ENCODE measurements at places on chromosomes 3 and 15.

DNA sequence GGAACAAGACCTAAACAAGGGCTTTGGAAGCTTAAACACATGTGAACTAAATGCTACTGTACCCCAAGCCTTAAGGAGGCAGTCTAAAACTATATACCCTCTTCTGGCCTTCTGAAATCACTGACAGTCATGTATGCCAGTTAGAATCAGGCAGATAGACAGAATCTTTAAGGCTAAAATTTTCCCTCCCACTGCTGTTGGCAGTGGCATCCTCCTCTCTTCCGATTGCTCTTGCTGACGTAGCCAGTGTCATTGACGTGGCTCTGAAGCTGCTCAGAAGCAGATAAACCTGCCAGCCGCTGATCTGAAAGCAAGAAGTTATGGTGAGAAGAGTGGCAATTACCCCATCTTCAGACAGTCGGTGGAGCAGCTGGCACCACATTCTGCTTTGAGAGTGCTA is 3.3 kb downstream of the RYR3 start:
- no peak for DNase-seq

DNA sequence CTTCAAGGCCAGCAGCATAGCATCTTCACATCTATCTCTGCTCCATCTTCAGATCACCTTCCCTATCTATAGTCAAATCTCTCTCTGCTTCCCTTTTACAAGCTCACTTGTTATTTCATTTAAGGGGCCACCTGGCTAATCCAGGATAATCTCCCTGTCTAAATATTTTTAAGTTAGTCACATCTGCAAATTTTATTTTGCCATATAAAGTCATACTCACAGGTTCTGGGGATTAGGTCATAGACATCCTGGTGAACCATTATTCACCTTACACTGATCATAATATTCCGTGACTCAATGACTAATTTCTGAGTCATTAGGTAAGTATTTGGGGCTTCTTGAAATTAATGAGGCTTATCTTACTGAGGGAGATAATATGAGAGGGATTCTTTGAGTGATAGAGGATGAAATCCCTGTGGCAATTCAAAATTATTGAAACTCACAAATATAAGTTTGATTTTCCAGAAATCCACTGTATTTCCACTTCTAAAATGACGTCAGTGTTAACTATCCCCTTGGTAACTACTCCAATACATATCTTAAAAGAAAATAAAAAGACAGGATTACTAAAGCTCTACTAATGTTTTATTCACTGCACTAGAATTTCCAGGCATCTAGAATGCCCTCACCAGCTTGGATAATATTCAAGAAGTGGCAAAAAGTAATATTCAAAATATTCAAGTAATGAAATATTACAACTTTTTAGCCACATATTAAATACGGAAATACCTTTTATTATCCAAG is 93.7 kb upstream of the RBMS3 start:
- DNase-seq, result peak; percentile 91

DNA sequence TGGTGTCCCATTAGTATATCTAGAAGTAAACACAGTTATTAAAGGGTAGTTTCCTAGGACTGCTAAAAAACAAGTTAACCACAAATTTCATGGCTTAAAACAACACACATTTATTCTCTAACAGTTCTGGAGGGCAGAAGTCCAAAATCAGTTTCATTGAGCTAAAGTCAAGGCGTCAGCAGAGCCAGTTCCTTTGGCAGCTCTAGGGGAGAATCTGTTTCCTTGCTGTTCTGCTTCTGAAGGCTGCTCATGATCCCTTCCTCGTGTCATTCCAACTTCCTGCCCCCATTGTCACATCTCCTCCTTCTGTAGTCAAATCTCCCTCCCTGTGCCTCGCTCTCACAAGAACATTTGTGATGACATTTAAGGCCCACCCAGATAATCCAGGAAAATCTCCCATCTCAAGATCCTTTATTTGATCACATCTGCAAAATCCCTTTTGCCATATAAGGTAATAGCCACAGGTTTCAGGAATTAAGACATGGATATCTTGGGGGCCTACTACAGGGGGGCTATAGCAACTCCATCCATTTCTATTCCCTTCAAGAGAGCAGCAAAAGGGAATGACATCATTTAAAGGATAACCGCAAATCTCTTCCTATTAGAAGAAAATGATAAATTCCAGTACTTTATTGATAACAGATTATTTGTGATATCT is 50.1 kb downstream of the GPR176 start:
- DNase-seq, result no peak

DNA sequence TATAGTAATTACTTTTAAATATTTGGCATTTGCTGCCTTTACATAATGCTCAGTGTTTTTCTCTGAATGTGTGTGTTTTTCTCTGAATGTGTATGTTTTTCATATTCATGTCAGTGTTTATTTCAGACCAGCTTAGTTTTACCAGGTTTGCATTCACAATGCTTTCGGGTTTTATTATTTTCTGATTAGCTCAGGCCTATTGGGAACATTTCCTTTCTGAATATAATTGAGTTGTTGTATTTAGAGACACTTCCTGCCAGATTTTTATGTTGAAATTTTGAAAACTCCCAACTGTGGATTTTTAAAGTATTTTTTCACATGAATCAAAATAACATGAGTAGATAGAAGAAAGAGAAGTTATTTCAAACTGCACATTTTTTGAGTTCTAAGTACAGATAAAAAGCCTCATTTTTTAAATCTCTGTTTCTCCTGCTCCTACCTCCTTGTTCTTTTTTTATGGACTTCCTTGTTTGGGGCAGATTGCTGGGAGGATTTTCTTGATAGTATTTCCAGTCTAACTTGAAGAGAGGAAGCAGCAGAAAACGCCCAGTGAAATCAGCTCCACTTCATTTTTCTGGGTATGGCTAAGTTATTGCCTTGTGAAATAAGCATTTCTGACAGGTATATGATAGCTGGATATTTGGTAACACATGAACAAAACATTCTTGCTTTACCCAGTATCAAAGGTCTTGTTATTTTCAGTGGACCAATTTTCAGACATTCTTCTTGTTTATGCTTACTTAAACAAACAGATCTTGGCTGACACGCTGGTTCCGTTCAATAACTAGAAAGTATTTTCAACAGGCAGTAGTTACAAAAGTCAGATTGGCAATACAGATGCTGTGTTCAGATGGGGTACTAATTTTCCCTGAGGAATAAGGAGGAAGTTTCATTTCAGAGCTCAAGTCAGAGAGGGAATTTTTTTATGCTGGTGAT is 70.7 kb downstream of the RIOX2 start:
- no peak for DNase-seq

- DNase-seq, result peak; percentile 67
Measured at GRCh38 chr15:80105595-80105994, 46.1 kb downstream of the ZFAND6 start.

DNA sequence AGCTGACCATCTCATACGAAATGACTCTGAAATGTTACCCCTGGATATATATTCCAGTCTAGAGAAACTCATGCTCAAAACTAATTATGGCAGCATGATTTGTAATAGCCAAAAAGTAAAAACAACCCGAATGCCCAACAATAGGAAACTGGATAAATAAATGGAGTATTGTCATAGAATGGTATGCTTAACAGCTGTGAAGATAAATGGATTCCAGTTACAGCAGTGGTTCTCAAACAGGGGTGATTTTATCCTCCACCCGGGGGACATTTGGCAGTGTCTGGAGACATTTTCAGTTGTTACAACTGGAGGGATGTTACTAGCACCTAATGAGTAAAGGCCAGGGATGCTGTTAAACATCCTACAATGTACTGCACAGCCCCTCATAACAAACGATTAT is 52.3 kb upstream of the PIAS1 start:
- DNase-seq, result no peak

- DNase-seq, result no peak
Measured at GRCh38 chr15:66256692-66257091, 3.1 kb upstream of the MEGF11 start.

- no peak for DNase-seq
Measured at GRCh38 chr3:153925841-153926514, 195.2 kb upstream of the ARHGEF26 start.

DNA sequence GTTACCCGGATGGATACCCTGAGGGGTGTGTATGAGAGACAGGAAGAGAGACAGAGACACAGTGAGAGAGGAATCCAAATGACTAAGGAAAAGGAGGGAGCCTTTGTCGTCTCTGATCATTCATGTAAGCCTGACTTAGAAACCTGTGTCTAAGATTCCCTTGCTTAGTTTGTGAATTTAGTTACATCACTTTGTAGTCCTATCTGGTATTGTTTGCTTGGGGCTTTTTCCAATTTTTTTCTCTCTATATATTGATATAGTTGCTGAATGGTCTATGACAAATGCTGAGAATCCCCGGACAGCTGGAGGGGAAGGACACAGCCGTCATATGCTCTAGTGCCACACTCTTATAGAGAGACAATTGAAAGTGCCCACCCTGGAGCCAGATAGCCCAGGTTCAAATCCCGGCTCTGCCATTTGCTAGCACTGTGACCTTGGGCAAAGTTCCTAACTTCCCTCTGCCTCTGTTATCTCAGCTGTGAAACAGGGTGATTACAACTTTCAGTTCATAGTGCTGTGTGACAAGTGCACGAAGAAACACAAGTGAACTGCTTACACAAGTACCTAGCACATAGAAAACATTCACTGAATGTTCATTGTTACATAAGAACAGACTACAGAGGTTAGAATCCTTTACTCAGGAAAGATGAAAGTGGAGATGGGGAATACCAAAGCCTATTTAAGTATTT is 6.0 kb downstream of the SLC24A5 start:
- no peak for DNase-seq

DNA sequence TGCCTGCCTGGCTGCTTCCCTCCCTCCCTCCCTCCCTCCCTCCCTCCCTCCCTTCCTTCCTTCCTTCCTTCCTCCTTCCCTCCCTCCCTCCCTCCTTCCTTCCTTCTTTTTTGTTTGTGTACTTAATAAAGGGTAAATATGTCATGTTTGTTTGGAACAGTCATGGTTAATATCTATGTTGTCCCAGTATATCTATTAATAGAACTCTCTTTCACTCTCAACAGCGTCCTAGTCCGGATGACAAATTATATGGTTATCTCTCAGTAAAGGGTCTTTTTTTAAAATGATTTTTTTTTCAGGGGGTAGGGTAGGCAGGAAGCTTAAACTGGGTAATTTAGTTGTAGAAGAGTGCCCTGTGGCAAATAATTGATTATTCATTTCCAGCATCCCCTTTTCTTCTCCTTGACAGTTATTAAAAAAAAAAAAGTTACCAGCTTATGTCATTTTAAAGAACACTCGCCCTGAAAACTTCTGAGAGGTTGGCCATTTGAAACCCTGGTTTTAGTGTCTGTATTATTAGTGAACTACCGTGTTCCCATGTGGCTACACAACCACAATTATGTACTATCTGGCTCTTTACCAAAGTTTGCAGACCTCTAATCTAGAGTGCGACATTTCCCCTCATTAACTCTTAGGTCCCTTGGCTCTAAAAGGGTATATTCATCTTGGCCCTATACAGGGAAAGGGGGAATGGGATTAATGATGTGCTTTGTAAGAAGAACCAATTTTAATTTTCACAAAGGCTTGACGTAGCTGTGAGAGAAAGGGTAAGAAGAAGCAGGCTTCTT is 13.7 kb downstream of the TAGLN3 start:
- DNase-seq, result no peak

DNA sequence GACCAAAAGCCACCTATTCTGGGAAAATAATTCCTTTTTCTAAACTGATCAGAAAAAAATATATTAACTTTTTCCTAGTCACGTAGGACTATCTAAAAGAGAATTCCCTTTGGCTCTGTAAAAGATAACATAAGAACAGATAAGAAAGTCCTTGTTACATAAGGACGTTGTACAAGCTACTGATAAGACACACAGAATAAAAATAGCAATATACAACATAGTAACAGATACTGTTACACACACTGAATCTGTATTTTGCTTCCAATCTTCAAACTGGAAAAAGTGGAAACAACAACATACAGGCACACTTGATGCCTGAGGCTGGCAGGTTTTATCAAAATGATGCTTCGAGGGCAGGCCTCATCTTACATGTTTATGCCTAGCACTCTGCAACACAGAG is 59.8 kb downstream of the SNX4 start:
- DNase-seq, result no peak

GRCh38 chr3:76841747-76842146 is 198.2 kb upstream of the ROBO2 start:
- DNase-seq, result no peak

- no peak for DNase-seq
Measured at GRCh38 chr3:31103623-31104180, 209.2 kb upstream of the GADL1 start.

DNA sequence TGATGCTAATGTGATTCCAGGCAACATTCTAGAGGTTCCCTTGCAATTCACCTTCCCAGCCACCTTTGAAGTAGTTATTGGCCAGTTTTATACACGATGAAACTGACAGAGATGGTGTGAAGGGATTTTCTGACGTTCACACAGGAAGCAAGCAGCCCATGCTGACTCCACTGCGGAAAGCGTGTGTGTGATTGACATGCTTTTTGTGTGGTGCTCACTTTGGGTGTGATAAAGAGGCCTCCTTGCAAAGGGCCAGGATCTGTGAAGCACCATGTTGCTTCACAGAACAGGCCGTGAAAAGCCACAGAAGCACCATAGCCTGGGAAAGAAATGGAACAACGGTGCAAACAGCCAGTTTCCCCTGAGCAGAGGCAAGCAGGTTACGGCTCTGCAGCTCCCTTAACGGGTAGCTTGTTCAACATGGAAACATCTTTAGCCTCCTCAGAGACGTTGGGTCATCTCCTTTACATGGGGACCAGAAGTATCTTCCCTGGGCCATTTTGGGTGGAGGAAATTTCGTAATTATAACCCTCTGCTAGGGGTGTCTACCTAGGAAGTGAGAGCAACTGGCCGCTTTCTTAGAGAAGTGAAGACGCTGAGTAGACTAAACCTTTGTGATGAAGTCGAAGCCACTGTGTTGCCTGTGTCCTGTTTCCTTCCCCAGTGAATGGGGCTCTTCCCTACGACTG is 108.5 kb downstream of the APBA2 start:
- DNase-seq, result no peak

GRCh38 chr15:100174904-100175275 is 166.9 kb downstream of the ADAMTS17 start:
- DNase-seq, result no peak

- DNase-seq, result peak; percentile 62
Measured at GRCh38 chr3:143283432-143284128, 164.0 kb downstream of the CHST2 start.

GRCh38 chr3:128418900-128419299 is 47.8 kb downstream of the DNAJB8 start:
- DNase-seq, result no peak

DNA sequence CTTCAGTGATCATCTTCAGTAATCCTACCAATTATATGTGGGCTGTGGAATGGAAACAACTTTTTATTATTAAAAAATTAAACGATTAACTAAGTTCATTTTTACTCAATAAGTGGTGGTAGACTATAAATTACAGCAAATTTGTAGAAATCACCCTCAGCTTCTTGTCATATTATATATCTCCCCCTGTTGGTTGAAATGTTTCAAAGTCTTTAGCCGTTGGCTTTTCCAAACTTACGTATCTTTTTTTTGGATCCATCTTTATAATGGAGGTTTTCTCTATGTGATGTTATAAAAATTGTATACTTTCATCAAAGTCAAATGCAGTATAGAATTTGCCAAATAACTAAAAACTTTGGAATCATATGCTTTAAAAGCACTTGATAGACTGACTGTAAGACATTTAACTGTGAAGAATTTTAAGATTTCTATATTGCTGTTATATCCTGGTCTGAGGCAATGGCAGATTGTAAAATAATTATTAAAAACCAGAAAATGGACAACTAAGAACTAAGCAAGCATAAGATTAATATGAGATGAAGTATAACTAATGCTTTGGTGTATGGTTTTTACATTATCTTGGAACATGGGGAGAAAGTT is 44.7 kb downstream of the ATP11B start:
- DNase-seq, result peak; percentile 54

GRCh38 chr3:40995271-40995670 is 204.0 kb upstream of the CTNNB1 start:
- DNase-seq, result no peak

Measured in astrocyte of the spinal cord (primary cell).